Bronchial smooth muscle cell (primary cell): ENCODE measurements at places on chromosomes 6 and 20. TPM values are rescaled to one million over a fixed set of nuclear protein-coding genes. Genes with fewer than 3 reads are reported as not detected.

WFDC2 gene
- total RNA-seq = not detected in 2 replicates

TMEM14B gene
- 66.1 and 82.0 TPM in 2 replicates for total RNA-seq

SLC22A2 gene
- not detected in 2 replicates for total RNA-seq

TRIM31 gene
- total RNA-seq = not detected in 2 replicates

BANF2 gene
- not detected in 2 replicates for total RNA-seq

EEF1A2 gene
- total RNA-seq = 0.43 and 0.79 TPM in 2 replicates

FAM83B gene
- total RNA-seq = 0.16 TPM in 1 of 2 replicates, not detected in the other
